Natural killer cell treated with Interleukin-12 subunit alpha and Interleukin-12 subunit beta and Interleukin-15 and Interleukin-18, amount 100 ng/mL, for 72 hours (primary cell): ENCODE measurements at places on chromosomes 5 and 9. TPM values are rescaled to one million over a fixed set of nuclear protein-coding genes. Genes with fewer than 3 reads are reported as not detected.

DNA sequence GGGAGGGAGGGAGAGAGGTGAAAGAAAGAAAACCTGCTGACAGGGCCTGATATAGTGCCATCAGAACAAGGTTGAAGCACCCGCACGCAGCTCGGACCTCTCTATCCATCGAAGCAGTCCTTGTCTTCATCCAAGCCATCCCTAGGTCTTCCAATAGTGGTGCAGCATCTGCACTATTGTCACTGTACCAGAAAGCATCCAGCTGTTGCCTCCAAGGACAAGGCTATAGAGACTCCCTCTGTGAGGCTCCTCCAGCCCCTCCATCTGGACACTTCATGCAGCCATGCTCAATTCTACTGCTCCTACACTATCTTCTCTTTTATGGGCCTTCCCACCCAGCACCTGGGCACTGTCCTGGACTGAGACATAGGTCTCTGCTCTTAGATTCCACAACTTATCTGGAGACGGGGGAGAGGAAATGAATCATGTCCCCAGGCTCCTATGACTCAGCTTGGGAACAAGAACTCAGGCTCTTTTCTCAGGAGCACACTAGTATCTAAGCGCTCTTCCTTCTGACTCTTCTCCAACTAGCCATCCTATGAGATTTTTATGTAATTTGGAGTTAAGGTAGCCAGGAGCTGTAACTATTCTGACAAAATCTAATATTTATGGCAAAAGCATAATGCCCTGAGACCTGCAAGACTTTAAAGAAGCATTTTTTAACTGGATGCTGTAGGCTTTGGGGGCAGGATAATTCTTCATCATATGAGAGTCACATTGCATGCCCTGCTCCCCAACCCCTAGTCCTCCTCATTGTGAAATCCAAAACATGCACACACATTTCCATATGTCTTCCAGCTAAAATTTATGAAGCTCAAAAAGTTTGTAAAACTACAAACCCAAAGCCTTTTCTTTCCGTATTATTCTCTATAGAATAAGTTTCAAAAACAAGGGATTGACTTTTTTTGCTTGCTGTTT is 446.8 kb downstream of the CCDC171 start:
- DNase-seq = no peak

GRCh38 chr9:77816641-77817341 is 168.7 kb upstream of the GNA14 start:
- no peak for DNase-seq

GRCh38 chr5:1315018-1315708 is 20.3 kb upstream of the TERT start:
- DNase-seq = peak; percentile 42

GRCh38 chr9:134303601-134304000 is 22.7 kb upstream of the RXRA start:
- no peak for DNase-seq

DNA sequence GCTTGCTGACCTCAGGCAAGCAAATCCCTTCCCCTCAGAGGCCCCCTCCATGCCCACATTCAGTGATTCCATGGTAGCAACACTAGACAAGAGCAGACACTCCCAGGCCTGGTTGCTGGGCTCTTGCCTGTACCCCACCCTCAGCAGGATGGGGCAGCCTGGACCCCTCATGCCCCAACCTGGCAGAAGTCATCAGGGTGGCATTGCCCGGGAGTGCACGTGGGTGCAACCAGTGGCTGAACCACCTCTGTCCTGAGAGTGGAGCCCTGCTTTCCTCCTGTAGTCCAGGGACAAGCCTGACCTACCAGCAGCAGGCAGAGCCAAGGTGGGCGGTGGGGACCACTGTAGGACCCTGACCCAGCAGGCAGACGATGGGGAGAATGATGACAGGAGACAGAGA is 65.8 kb upstream of the TBC1D2 start:
- no peak for DNase-seq

DNA sequence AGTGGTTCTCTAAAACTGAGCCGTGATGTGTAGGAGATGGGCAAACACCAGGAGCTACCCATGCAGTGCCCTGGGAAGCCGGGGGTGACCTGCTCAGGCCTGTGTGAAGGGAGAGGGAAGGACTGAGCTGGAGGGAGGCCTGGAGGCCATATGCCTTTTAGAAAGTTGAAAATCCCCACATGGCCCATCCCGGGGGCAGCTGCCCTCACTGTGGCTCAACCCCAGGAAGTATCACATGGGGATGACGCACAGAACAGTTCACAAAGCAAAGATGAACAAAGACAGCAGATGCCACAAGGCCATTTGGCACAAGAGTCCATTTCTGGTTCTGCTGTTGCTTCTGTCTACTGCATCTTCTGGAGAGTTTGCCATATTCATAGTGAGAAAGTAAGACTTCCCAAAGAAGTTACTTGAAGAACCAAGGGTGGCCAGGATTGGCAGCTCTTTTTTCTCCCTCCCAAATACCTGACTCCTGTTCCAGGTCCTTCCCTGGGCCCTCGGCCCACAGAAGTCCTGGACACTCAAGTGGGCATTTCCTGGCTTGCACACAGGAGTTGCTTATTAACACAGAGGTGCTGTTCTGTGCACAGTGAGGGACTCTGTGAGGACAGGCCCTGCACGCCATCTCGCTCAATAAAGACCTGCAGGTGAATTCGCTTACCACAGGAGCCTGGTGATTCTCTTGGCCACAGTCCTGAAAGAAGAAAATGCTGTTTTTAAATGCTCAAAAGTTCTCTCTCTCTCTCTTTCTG is 25.1 kb downstream of the ACSL6 start:
- DNase-seq = no peak

GRCh38 chr5:67308988-67309688 is 112.5 kb upstream of the CD180 start:
- no peak for DNase-seq

GRCh38 chr9:95896580-95896979 is 21.1 kb downstream of the ERCC6L2 start:
- no peak for DNase-seq

ZNF300 gene
- total RNA-seq = 7.4 TPM

TMEM215 gene
- not detected for total RNA-seq

HRH2 gene
- total RNA-seq = 2.5 TPM
